ENCODE measurements at places on chromosomes 6 and 20.
A peak's percentile ranks its signal among the peaks of the same experiment; 100 is the strongest.

DNA sequence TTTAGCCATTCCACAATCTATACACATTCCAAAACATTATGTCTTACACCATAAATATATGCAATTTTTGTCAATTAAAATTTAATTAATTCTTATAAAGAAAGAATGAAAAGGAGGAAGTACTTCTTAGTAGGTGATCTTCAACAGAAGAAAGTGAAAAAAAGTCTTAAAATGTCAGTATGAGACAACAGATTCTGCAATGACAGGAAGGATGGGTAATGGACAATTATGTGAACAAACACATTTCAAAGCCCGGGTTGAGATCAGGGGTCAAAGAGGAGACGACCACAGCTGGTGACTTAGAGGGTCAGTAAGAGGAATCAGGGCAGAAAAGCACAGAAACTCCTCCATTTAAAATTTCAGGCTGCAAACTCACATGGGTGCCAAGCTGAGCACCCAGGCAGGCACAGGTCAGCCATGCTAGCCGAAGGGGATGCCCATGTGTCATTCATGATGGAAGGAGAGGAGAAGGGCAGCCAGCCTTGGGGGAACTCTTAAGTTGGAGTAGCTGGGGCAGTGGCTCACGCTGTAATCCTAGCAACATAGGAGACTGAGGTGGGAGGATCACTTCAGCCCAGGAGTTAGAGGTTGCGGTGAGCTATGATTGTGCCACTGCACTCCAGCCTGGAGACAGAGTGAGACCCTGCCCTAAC is 11.0 kb downstream of the VSX1 start:
- no peak for DNase-seq

- no peak for DNase-seq
Observed at GRCh38 chr20:13717631-13718044, 67.1 kb downstream of the ESF1 start.

GRCh38 chr6:20085817-20086216 is 126.5 kb downstream of the MBOAT1 start:
- no peak for DNase-seq

DNA sequence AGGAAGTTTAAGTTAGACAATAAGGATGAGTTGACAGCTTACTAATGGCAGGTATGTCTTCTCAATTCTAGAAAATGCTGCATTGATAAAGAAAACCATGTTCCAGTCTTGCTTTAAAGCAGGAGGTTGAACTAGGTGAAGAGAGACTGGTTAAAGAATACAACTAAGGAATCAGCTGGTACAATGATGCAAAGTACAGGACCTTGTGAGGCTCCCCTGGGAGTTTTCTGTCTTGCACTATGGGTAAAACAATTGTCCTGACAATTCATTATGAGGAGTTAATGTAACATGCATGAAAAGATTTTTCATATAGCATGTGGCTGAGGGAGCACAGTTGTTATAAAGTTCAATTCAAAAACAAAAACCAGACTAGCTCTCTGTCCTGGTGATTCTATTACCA is 157.2 kb downstream of the BMP2 start:
- DNase-seq, result no peak

- DNase-seq, result no peak
Observed at GRCh38 chr6:53983301-53983700, 127.9 kb upstream of the MLIP start.

DNA sequence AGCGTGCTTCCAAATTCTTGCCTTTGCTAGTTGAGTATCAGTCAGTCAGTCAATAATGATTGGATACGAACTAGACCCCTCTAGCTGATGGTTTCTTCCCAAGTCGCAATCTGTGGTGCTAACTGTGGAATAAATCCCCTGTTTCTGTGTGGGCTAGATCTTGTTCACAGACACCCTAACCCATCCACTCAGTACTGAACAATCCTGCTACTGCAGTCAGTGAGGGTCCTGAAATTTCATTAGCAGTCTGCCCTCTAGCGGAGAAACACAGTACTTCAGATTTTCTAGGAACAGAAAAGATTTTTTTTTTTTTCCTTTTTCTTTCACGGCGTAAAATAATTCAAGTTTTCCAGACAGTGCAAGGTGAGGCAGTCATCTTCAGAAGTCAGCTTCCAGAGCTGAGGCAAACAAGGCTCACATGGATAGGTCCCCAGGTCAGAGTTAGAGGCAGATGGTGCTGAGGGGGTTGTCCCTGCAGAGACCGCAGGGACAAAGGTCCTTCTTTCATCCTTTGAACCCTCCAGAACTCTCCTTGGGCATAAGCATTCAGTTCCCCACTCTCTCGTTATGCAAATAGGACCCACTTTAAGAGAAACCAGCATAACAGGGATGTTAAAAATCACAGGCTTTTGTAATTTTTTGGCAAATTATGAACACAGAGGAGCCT is 119.6 kb downstream of the SCML4 start:
- DNase-seq, result no peak

DNA sequence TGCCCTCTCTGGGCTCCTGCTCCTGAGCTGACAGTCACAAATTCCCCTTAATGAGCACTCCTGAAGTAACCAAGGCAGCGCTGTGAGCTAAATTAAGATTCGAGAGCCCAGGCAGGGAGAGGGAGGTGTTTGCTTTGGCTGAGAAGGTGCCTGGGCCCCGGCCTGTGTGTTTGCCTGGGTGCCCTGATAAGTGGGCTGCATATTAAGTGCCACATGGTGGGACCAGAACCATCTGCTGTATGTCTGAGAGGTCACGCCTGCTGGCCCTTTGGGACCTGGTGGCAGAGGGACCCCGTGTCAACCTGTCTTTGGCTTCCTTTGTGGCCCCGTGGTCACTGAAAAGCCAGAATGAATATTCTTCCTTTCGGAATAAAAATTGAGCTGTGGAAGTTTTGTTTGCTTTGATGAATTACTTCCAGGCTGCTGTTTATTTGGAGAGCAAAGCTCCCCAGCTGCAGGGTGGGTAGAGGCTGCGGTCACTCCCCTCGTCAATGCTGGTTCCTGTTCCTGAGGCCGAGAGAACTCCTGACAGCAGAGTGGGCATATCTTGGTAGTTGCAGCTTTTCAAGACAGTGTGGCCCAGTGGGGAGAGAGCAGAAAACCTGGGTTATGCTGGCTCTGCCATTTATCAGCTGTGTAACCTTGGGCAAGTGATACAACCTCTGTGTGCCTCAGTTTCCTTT is 17.5 kb upstream of the KCNK16 start:
- no peak for DNase-seq

DNA sequence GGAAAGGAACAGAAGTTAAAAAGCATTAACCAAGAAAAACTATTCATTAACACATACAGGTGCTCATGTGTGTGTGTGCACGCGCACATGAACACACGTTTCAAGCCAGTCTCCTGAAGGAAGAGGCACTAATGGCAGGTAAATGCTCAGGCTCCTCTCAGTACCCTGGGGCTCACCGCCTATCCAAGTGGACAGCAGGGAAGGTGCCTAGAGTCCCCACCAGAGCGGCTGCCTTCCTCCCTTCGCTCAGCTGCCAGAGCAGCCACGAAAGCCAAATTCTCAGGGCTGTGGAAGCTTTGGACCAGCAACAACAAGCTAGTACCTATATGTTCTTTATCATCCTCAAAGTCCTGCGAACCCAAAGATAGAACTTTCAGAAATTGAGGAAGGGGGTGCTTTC is 42.6 kb downstream of the PLCG1 start:
- DNase-seq, result peak; percentile 28

- no peak for DNase-seq
Observed at GRCh38 chr6:12890171-12890790, 173.7 kb downstream of the PHACTR1 start.

GRCh38 chr6:134636186-134636799 is 313.6 kb downstream of the ALDH8A1 start:
- no peak for DNase-seq

- DNase-seq, result no peak
Observed at GRCh38 chr6:143823548-143823947, 19.6 kb upstream of the LTV1 start.

- DNase-seq, result no peak
Observed at GRCh38 chr6:118768441-118768840, 117.0 kb upstream of the CEP85L start.

DNA sequence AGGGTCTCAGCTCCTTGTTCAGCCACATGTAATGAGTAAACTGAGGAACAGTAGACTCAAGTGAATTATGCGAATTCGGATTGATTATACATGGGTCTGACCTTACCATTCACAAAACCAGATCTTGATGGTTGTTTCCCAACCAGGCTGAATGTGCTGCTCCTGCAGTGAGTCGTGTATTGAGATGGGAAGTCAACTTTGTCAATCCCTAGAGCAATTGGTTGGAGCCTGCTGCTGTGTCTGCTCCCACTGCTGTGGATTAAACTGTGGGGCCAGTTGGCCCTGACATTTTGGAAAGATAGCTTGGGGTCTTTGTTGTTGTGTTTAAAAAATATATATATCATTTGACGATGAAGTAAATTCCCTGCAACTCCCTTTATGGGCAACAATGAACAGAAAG is 23.9 kb downstream of the FAM50B start:
- DNase-seq, result no peak

- no peak for DNase-seq
Observed at GRCh38 chr6:72374857-72375256, 247.0 kb upstream of the KCNQ5 start.

- DNase-seq, result no peak
Observed at GRCh38 chr6:17482711-17483110, 89.3 kb downstream of the CAP2 start.

DNA sequence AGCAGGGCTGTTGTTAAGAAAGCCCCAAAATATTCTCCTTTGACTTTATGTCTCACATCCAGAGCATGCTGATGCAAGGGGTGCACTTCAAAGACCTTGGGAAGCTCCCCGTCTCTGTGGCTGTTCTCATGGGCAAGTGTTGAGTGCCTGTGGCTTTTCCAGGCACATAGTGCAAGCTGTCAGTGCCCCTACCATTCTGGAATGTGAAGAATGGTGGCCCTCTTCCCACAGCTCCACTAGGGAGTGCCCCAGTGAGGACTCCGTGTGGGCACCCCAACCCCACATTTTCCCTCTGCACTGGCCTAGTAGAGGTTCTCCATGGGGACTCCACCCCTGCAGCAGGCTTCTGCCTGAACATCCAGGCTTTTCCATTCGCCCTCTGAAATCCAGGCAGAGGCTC is 673.7 kb downstream of the HTR1B start:
- no peak for DNase-seq

- DNase-seq, result no peak
Observed at GRCh38 chr6:3820563-3820962, 28.6 kb upstream of the FAM50B start.

DNA sequence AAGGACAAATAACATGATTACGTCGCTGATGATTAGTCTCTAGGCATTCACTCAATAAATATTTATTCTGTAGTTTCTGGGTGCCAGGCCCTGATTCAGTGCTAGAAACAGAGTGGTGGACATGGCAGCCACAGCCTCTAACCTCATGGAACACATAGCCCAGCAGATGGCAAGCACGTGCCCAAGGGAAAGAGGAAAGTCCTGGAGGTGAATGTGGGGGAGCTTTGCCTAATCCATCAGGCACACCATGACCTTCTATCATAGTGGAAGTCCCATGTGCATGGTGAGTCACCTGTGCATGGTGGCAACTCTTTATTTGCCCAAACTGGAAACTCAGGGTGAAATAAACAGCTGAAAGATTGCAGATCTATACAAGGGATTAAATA is 143.0 kb upstream of the TNFAIP3 start:
- DNase-seq, result no peak

DNA sequence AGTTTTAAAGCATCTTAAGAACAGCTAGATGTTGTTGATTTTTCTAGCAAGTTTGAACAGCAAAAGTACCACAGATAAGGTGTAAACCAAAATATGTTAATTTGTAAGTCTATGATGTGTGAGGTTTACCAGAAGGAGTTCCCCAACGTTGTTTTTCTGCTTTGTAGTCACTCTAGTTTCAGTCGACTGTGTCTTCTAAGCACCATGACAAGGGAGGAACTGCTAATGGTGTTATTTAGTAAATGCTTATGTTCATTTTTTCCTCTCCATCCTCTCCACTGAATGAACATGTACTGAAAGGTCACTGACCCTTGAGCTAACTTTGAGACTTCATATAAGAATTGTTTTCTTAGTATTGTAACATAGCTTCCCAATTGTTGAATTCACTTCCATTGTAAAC is 3.0 kb downstream of the ENPP3 start:
- DNase-seq, result no peak

- DNase-seq, result no peak
Observed at GRCh38 chr20:38001173-38001875, 31.9 kb downstream of the TTI1 start.

GRCh38 chr6:123323452-123324329 is 313.1 kb downstream of the TRDN start:
- DNase-seq, result no peak

- no peak for DNase-seq
Observed at GRCh38 chr6:126738146-126738545, 380.3 kb upstream of the RSPO3 start.

DNA sequence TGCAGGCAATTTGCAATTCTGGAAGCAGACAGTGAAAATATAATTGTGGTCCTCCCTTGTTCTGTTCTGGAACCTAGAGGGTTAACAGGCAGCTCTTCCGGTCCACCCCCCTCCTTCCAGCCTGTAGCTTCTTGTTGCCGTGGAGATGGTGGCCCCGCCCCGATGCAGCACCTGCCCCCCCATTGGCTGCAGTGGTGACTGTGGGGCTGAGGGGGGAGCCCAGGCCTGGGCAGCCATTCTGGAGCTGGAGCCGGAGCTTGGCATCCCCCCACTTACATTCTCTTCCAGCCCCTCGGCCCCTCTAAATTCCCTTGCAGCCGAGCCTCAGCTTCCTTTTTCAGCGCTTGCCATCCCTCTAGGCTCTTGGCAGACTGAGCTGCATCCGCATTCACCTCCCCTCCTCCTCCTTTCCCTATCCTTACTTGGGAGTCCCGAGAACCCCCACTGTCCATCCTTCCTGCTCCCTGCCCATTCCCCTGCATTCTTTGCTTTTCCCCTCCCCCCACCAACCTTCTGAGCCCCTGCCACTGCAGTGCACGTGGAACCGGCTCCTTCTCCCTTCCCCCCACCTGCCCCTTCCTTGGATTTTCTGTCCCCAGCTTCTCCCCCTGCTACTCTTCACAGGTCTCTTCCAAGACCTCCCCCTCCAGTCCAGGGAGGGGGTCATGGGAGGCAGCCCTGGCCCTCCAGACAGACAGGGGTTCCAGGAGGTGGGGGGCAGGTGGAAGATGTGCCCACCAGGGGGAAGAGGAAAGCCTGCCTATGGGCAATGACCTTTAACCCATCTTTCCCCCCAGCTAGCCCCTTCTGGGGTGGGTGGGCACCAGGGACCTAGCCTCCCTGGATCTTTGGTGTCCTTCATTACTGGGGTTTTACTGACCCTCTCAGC is 11.4 kb downstream of the SYNGAP1 start:
- peak; percentile 88 for DNase-seq

GRCh38 chr6:43707767-43708166 is 20.2 kb upstream of the MRPS18A start:
- no peak for DNase-seq

Data from activated naive CD8-positive, alpha-beta T cell treated with anti-CD3 and anti-CD28 coated beads, Interleukin-2, amount 10 ng/mL, durations not matched to agents 7 days and 5 days (primary cell).